ENCODE measurements at places on chromosomes 1 and 21.

- DNase-seq: no peak
Observed at GRCh38 chr1:99598738-99599411, 47.0 kb upstream of the PALMD start.

GRCh38 chr21:41431788-41432548 is 5.9 kb downstream of the MX1 start:
- no peak for DNase-seq

GRCh38 chr1:151458802-151459330 is 428 bp downstream of the POGZ start:
- peak; percentile 47 for DNase-seq

DNA sequence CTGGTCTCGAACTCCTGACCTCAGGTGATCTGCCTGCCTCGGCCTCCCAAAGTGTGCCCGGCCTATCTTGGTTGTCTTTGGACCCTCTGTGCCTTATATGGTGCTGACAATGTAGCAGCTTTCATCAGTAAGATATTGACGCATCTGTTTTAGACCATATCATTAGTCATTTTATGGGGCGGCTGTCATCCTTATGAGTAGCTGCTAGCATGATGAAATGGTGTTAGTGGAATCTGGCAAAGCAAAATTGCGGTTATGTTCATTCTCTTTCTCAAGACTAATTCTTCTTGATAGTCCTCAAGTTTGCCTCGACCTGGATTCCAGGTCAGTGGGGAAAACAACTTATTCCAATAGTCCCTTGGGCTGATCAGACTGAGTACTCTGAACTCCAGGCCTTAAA is 199.9 kb downstream of the PRDM2 start:
- DNase-seq: no peak

- DNase-seq: peak; percentile 15
Observed at GRCh38 chr1:112803906-112804762, 89.0 kb upstream of the PPM1J start.

DNA sequence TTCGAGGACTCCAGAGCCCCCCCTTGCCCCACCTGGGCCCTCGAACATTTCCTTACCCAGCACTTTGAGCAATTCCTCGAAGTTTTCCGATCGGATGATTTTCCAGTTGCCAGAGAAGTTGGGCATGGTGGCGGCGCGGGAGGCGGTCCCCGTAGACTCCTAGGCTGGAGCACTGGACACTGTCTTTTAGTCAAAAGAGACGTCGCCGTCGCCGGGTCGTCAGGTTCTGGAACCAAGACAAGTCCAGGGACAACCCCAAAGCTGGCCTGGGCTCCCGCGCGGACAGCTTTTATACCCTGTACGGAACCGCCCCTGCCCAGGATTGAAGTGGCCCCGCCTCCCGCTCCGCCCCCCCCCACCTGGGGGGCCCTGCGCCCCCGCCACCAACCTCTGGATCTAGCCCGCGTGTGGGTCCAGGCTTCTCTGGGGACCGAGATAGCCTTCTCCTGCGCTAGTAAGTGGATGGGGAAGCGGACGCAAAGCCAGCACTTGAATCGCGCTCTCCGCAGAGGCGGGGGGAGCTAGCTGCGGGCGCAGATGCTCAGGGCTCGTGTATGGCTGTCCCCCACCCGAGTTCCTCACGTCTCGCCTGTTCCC is at the start of gene CRABP2:
CRABP2 (minus strand) TSS at position 263 of the 597 bp plus-strand sequence; CDS start at position 126, 137 bp downstream.
- DNase-seq: peak; percentile 26

DNA sequence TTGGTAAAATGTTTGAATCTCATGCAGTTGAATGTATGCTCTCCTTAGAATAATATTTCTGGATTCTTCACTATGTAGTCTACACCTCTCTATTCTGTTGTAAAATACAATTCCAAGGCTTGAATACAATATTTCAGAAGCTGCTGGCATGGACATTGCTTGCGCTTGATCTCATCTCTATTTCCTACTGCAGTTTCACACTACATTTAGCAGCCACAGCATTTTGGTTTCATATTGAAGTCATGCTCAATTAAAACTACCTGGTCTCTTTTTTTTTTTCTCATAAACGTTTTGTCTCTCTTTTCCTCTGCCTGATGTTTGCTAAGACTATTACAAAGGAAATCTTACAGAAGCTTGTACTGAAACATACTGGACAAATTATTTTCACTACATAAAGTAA is 631.0 kb upstream of the TMPRSS15 start:
- DNase-seq: no peak

GRCh38 chr1:201358596-201358995 is 18.9 kb downstream of the TNNT2 start:
- DNase-seq: no peak

GRCh38 chr1:166086113-166086883 is 80.5 kb downstream of the FAM78B start:
- no peak for DNase-seq

- no peak for DNase-seq
Observed at GRCh38 chr21:43016728-43017127, 42.4 kb downstream of the PKNOX1 start.

DNA sequence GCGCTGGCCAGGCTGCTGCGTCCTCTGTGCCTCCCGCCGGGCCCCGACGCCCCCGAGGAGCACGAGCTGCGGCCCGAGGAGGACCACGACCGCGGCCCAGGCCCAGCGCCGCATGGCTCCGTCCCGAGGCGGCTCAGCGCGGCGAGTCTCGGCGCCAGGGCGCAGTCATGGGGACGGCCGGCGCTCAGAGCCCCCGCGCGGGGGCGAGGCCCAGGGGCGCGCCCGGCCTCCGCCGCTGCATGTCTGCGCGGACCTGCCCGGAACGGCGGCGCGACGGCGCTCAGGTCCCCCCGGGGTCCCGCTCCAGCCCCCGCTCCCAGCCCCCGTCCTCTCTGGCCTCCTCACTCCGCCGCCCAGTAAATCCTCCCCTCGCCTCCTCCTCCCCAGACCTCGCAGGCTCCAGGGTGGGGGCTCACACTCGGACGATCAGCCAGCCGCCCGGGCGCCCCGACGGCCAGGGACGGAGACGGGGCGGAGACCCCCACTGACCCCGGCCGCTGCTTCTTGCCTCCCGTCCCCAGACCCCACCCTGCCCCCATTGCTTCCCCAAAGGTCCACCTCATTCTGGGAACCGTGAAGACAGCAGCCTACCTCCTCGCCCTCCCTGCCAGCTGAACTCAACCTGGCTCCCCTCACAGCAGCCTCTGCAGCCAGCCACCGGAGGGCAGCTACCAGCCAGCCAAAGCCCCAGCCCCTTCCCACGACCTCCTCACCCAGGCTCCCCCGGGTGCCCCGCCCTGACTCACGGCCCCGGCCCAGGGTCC is at the start of gene C1QTNF12:
C1QTNF12 (minus strand) TSS at position 146 of the 764 bp plus-strand sequence; CDS start at position 114, 32 bp downstream.
- no peak for DNase-seq

DNA sequence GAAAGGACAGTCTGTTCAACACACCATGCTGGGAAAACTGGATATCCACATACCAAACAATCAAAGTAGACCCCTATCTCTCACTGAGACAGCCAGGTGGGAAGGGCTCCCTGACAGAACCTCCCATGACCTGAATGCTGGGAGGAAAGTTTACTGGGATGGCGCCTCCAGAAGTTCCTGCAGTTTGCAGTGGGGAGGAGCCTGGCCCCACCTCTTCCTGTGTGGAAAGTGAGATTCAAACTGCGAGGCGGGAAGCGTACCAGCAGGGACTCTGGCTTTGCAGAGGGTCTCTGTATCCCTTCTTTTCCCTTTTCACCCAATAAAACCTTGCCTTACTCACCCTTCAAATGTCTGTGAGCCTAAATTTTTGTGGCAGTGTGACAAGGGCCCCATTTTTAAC is 190.7 kb downstream of the HHIPL2 start:
- no peak for DNase-seq

DNA sequence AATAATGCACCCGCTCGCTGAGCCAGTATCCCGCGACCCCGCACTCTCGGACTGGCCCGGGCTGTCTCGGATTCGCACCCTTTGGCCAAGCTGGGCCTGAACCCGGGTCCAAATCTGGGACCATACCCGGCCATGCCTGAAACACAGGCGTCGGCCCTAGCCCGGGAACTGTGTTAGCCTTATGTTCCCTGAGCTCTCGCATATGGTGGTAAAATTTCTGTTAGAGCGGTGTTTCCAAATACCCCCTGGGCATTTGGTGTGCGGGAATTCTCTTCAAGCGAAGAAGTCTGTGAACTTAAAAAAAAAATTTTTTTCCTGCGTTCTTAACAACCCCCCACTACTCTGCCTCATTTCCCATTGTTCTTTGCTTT is 3.1 kb downstream of the RNF220 start:
- DNase-seq: no peak

GRCh38 chr1:29677028-29678024 is 441.0 kb downstream of the PTPRU start:
- DNase-seq: no peak

DNA sequence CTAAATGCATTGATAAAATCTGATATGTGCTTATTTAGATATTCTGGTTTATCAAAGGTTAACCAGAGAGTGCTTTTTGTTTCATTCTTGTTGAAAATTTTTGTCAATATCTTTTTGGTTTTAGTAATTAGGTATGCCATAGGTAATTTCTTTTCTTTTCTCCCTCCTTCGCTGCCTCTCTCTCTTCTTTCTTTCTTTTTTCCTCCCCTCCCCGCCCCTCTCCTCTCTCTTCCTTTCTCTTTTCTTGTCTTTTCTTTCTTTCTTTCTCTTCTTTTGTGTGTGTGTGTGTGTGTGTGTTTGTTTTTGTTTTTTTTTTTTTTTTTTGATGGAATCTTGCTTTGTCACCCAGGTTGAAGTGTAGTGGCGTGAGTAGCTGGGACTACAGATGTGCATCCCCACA is 14.4 kb upstream of the MACF1 start:
- DNase-seq: no peak

- DNase-seq: no peak
Observed at GRCh38 chr21:31660591-31660990, 1.1 kb downstream of the SOD1 start.

DNA sequence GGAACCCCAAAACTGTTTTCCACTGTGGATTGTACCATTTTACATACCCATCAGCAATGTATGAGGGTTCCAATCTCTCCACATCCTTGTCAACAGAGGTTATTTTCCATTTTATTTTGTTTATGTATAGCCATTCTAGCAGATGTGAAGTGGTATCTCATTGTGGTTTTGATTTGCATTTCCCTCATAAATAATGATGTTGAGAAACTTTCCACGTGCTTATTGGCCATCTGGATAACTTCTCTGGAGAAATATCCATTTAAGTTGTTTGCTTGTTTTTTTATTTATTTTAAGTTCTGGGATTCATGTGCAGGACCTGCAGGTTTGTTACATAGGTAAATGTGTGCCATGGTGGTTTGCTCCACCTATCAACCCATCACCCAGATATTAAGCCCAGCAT is 280.2 kb upstream of the USP25 start:
- DNase-seq: no peak

DNA sequence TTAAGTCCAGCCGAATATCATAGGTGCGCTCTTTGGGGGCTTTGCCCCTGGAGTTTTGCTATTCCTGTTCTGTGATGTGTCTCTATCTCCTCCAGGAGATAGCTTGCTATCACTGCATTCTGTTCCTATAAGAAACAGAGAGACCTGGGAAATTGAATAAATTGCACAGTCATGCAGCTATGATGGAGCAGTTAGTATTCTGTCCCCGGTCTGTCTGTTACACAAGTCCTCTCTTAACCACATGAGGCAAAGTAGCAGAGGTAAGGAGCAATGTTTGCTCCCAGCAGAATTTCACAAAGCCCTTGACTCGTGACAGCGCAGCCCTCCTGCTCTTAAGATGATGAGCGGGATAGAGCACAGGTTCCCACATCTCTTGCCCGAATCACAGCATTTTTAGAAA is 63.9 kb upstream of the GRHL3 start:
- DNase-seq: no peak

GRCh38 chr21:45228171-45228641 is 59.5 kb downstream of the POFUT2 start:
- peak; percentile 53 for DNase-seq

Data from effector CD4-positive, alpha-beta T cell (primary cell).